D721Med (cell line): ENCODE measurements at places on chromosomes 12 and 14.

DNA sequence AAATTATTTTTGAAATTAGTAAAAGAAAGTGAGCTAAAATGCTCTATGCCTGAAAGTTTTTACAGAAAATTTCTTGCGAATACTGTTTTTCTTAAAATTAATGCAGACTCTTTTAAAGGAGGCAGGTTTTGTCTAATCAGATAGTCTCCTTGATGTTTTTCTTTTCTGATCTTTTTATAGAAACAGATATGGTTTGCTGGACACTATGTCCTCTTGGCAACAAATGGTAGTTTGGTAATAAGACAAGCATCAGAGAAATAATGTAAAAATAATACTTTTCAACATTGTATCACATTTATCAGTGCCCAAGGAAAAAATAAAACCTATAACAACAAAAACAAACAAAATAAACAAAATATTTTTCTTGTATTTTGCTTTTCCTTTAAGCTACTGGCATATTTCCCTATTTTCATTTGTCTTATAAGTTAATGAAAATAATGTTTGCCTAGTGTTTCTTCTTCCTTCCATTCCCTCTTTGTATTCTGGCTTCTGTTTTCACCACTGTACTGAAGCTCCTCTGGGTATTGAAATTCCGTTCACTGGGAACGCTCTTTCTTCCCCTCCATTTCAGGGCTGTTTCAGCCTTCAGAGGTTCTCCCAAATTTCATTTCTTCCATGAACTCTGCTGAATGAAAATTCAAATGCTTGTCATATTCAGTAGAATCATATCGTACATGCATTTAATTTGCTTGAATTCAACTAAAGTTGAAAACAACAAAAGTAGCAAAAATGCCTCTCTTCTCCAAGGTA lies 115.3 kb downstream of the TRMT5 start:
- DNase-seq, result no peak

- no peak for DNase-seq
Measured at GRCh38 chr12:58725400-58726105, 194.8 kb downstream of the LRIG3 start.

DNA sequence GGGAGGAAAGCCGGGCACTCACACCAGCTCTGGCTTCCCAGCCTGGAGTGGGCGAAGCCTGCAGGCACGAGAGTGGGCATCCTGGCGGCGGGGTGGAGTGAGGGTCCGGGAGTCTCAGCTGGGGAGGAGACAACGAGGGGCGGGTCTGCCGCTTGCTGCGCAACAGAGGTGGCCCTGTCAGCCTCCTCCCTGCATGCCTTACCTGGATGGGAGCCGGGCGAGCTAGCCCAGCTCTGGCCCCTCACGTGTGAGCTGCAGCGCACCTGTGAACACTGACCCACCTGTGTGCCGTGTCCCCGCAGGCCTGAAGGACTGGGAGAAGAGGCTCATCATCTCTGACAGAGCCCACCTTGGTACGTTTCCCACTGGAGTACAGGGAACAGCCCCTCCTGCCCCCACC lies 13.9 kb upstream of the SIVA1 start:
- no peak for DNase-seq

DNA sequence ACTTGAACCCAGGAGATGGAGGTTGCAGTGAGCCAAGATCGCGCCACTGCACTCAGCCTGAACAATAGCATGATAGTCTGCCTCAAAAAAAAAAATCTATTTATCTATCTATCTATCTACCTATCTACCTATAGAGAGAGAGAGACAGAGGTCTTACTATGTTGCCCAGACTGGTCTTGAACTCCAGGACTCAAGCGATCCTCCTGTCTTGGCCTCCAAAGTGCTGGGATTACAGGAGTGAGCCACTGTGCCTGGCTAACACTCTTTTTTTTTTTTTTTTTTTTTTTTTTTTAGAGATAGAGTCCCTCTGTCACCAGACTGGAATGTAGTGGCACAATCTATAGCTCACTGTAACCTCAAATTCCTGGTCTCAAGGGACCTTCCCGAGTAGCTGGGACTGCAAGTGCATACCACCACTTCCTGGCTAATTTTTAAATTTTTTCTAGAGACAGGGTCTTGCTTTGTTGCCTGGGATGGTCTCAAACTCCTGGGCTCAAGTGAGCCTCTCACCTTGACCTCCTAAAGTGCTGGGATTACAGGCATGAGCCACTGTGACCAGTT lies 1.9 kb downstream of the FAM186A start:
- DNase-seq, result no peak

- no peak for DNase-seq
Measured at GRCh38 chr12:125129179-125129571, 63.9 kb downstream of the AACS start.

GRCh38 chr12:57717846-57718640 lies 20.5 kb downstream of the AGAP2 start:
- DNase-seq, result no peak

GRCh38 chr14:56199095-56199981 lies 81.1 kb downstream of the PELI2 start:
- no peak for DNase-seq
